Amniotic epithelial cell (primary cell): ENCODE measurements at places on chromosomes 12 and 14.

DNA sequence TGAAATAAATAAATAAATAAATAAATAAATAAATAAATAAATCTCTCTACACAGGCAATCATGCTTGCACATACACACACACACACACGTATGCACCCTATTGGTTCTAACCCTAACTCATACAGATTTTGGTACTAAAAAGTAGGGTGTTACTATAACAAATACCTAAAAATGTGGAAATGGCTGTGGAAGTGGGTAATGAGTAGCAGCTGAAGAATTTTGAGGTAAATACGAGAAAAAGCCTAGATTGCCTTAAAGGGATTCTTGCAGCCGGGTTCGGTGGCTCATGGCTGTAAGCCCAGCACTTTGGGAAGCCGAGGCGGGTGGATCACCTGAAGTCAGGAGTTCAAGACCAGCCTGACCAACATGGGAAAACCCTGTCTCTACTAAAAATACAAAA lies 15.7 kb upstream of the SLC2A3 start:
- DNase-seq: peak; percentile 55

DNA sequence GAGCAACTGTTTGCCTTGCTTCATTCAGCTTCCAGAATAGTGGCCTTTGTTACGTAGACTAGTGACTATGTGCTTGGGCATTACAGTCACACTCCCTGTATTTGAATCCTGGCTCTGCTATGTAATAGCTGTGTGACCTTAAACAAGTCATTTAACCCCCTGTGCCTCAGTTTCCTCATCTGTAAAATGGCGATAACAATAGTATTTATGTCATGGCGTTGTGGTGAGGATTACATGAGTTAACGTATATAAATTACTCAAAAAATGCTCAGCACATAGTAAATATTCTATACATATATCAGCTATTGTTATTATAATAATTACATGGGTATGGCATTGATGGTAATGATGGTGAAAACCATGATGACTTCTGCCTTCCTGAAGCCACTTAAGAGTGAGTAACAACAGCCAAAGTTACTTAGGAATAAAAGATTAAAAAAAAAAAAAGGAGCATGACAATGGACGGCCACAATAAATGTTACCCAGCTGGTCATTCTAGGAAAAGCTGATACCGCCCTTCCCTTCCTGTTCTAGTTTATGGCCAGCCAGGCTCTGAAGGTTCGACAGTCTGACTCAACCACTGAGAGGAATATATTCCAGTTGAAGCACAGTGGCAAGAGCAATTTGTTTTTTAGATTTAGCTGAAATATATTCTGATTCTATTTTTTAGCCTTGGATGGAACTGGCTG lies 9.9 kb upstream of the ADIPOR2 start:
- no peak for DNase-seq

DNA sequence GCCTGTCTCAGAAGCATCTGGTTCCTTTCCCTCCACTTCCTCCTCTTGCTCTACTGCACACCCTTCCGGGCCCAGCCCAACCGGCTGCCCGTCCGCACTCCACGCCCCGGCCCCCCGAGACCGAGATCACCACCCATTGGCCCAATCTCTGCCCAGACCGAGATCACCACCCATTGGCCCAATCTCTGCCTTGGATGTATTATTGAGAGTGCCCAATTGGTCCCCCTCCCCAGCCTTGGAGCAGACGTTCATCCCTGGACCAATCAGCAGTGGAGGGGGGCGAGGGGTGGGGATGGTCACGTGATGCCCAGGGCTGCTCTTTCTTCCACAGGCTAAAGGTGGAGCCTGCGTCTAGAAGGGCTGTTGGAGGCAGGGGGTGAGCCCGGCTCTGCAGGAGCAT lies 75.6 kb upstream of the TMEM132C start:
- no peak for DNase-seq

GRCh38 chr12:17108877-17109541 lies 503.0 kb upstream of the LMO3 start:
- DNase-seq: no peak

GRCh38 chr12:77606348-77606747 lies 224.3 kb upstream of the NAV3 start:
- no peak for DNase-seq

- no peak for DNase-seq
Observed at GRCh38 chr12:5030066-5030465, 13.6 kb upstream of the KCNA5 start.

DNA sequence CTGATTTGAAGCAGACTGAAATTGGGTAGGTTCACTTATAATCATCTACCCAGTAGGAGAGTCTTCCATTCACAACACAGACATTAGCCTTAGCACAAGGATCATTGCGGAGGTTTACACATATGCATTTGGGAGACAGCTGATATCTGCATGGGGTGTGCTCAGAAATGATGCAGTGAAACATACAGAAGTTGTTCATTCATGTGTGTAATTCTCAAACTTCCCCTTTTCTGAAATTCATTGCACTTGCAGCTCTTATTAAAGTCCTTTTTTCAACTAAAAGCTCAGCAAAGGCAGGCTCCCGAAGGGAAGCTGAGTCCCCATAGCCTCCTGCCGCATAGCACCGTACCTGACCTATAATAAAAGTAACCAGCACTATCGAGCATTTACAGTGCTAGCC lies 218.3 kb upstream of the CRY1 start:
- no peak for DNase-seq

DNA sequence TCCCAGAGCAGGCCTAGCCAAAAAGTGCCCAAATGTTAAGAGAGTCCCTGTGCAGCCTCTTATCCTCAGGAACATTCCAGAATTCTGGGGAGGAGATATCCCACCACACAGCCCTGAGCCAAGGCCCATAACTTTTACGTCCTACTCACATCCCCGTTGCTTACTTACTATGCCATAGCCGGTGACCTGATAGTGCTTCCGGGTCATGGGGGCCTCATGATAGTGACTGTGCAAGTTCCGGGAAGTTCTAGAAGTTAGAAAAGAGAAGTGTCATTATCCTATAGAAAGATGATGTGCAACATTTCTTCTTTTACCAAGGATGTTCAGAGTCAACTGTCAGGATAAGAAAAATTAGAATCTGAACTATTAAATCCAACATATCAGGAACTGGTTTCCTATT lies 15.6 kb upstream of the NGB start:
- no peak for DNase-seq

DNA sequence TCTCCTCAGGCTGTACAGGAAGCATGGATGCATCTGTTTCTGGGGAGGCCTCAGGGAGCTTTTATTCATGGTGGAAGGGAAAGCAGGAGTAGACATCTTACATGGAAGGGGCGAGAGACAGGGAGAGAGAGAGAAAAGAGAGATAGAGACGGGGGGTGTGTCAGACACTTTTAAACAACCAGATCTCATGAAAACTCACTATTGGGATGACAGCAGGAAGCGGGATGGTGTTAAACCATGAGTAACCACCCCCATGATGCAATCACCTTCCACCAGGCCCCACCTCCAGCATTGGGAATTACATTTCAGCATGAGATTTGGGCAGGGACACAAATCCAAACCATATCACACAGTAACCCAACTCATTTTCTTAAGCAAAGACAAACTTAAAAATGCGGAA lies 110.0 kb upstream of the EEA1 start:
- no peak for DNase-seq

GRCh38 chr14:70144046-70144445 lies 44.7 kb downstream of the SLC8A3 start:
- no peak for DNase-seq

DNA sequence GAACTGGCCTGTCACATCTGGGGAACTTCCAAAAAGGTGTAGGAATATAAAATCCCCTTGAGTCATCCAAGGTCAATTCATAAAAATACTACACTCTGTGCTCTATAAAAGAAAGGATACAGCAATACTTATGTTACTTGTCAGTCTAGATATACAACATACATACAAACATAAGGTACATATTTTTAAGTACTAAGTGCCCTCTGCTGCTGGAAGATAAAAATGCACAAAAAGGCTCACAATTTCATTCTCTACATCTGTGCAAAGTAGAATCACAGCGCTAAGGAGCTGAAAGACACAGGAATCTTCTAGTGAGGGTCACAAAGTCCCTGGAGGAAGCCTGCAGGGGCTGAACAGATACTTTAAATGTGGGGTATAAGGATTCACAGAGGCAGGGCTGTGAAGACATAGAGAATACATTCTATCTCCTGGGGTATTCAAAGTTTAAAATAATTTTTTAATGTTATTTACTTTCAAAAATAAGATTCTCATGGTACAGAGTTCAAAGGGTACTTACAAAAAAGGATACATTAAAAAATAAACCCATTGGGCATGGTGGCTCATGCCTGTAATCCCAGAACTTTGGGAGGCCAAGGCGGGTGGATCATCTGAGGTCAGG lies 10.2 kb upstream of the GOLGA5 start:
- peak; percentile 75 for DNase-seq

GRCh38 chr12:96720363-96720705 lies 186.7 kb upstream of the NEDD1 start:
- no peak for DNase-seq
